Left kidney (tissue), 8 donors: ENCODE measurements at places on chromosomes 12 and 14. TPM values are rescaled to one million over a fixed set of nuclear protein-coding genes. Genes with fewer than 3 reads are reported as not detected.

The FGF23 gene
- polyA plus RNA-seq, result 0.05 TPM

The GSKIP gene
- polyA plus RNA-seq, result 35.0 TPM

The SIX6 gene
- polyA plus RNA-seq, result not detected

The PRKCH gene
- 21.2 TPM for polyA plus RNA-seq

The LUM gene
- polyA plus RNA-seq, result 31.5 TPM

The DACT1 gene
- 33.3 TPM for polyA plus RNA-seq

The DUSP16 gene
- 26.9 TPM for polyA plus RNA-seq

The DPY19L2 gene
- polyA plus RNA-seq, result 92.3 TPM

The RPL10L gene
- polyA plus RNA-seq, result not detected

The ZC2HC1C gene
- 7.8 TPM for polyA plus RNA-seq

The RAD51AP1 gene
- 44.4 TPM for polyA plus RNA-seq

The IL22 gene
- polyA plus RNA-seq, result not detected
